ENCODE measurements at places on chromosomes 12 and 14. TPM values are rescaled to one million over a fixed set of nuclear protein-coding genes. Genes with fewer than 3 reads are reported as not detected.

- no peak for DNase-seq
Measured at GRCh38 chr12:12997156-12997555, 2.9 kb downstream of the HEBP1 start.

- DNase-seq, result no peak
Measured at GRCh38 chr14:76990084-76990483, 38.4 kb downstream of the IRF2BPL start.

DNA sequence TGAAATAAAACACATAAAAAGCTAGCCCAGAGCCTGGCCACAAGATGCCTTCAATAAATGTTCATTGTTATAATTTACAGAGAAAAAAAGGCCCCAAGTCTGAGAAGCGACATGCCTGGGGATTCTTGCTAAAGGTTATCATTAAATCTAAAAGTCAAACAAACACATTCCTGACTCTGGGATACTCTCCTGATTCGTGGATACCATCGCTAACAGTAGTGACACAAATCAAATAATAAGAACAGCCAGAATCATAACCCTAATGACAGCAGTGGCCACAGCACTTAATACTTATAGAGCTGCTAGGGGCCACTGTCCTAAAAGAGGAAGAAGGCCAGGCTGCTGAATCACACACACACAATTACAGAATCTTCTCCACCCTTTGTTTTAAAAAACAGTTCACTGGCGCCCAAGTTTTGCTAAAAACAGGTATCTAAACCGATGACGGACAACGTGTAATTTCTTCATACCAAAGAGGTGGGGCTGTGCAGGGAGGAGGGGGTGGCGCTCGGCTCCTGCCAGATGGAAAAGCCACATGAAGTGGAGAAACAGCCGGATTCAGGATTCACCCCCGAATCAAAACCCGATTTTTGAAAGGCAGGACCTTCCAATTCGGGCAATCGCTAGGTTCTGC is 1.2 kb downstream of the CLIP1 start:
- DNase-seq, result peak; percentile 55

- peak; percentile 76 for DNase-seq
Measured at GRCh38 chr14:64721391-64721791, 17.2 kb downstream of the PLEKHG3 start.

- DNase-seq, result peak; percentile 62
Measured at GRCh38 chr12:27841392-27841882, 61.4 kb upstream of the MANSC4 start.

- DNase-seq, result no peak
Measured at GRCh38 chr14:90255871-90256270, 482 bp upstream of the PSMC1 start.

DNA sequence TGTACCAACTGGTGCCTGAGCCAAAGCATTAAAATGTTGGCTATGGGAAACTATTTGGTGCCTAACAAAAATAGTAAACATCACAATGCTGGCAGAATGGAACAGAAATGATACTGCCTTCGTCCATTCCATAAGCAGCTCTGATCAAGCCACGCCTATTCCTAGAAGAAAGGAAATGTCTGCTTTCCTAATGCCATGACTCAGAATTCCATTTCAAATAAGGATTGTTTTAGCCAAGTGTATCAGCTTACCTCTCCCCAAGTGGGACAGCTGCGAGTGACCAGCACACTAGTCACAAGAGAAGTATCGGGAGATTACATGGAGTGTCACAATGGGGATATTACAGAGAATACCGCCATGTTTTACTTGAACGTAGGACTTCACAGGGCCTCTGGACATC is 38.7 kb downstream of the GLT8D2 start:
- DNase-seq, result no peak

DNA sequence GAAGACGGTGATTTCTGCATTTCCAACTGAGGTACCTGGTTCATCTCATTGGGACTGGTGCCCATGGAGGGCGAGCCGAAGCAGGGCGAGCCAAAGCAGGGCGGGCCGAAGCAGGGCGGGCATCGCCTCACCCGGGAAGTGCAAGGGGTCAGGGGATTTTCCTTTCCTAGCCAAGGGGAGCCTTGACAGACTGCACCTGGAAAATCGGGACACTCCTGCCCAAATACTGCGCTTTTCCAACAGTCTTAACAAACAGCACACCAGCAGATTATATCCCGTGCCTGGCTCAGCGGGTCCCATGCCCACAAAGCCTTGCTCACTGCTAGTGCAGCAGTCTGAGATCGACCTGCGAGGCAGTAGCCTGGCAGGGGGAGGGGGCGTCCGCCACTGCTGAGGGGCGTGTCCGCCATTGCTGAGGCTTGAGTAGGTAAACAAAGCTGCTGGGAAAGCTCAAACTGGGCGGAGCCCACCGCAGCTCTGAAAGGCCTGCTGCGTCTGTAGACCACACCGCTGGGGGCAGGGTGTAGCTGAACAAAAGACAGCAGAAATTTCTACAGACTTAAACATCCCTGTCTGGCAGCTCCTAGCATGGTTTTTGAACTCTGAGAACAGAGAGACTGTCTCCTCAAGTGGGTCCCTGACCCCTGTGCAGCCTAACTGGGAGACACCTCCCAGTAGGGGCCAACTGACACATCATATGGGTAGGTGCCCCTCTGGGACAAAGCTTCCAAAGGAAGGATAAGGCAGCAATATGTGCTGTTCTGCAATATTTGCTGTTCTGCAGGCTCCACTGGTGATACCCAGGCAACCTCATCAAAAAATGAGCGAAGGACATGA is 77.2 kb downstream of the BAZ1A start:
- DNase-seq, result no peak

DNA sequence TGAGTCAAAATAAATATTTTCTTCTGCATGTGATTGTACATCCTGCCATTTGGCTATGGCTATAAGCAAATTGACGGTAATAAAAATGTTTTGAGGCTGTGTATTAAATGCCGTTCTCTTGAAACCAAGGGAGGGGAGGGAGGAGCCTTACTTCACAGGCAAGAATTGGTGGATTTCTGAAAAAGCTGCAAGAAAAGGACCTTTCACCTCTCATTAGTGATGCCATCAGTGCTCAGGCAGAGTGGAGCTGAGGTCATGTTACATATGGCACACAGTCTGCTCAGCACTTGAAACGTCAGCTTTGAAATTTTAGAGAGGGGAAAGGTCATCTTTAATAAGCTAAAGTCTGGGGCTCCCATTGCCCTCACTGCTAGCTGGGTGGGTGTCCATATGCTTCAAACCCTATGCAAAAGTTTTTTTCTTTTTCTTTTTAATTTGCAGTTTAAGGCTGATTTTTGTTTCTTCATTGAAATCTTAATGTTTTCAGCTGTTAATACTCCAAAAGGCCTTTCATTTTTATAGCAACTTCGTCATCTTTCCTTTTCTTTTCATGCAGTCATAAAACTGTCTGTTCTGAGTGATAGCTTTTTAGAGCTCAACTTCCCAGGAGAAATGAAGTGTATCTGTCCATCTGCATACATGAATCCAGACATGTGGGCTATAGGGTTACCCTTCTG is 9.8 kb upstream of the SIX1 start:
- peak; percentile 65 for DNase-seq

Gene WDR89
- total RNA-seq, result 19.0 TPM

Gene IGFBP6
- total RNA-seq, result 7.3 TPM
